ENCODE measurements at places on chromosomes 7 and 10.

- peak; percentile 90 for DNase-seq
Measured at GRCh38 chr10:102024799-102025198, 31.2 kb downstream of the ARMH3 start.

GRCh38 chr10:97915346-97916131 is 65.9 kb downstream of the GOLGA7B start:
- no peak for DNase-seq

GRCh38 chr7:46146454-46147255 is 225.6 kb upstream of the IGFBP3 start:
- no peak for DNase-seq

GRCh38 chr7:27079234-27079975 is 16.4 kb downstream of the HOXA1 start:
- DNase-seq, result peak; percentile 66

Data from inflammatory macrophage treated with lipopolysaccharide for 4 hours (primary cell).